ENCODE measurements at places on chromosomes 4 and X. TPM values are rescaled to one million over a fixed set of nuclear protein-coding genes. Genes with fewer than 3 reads are reported as not detected.
A peak's percentile ranks its signal among the peaks of the same experiment; 100 is the strongest.

ZCCHC18 gene
- 1.7 TPM for total RNA-seq

SYNPO2 gene
- 0.69 TPM for total RNA-seq

GRID2 gene
- 0.10 TPM for total RNA-seq

PLXNB3 gene
- 1.2 TPM for total RNA-seq

OTUD5 gene
- 27.3 TPM for total RNA-seq

CLNK gene
- not detected for total RNA-seq

FAM47A gene
- total RNA-seq: not detected

GRCh38 chrX:41148553-41148952, 63.3 kb downstream of the USP9X start:
- DNase-seq: peak; percentile 80

GRCh38 chr4:19298998-19299397, 952.7 kb upstream of the SLIT2 start:
- no peak for DNase-seq

- peak; percentile 71 for DNase-seq
Observed at GRCh38 chrX:130285069-130285620, 16.4 kb upstream of the ZNF280C start.

DNA sequence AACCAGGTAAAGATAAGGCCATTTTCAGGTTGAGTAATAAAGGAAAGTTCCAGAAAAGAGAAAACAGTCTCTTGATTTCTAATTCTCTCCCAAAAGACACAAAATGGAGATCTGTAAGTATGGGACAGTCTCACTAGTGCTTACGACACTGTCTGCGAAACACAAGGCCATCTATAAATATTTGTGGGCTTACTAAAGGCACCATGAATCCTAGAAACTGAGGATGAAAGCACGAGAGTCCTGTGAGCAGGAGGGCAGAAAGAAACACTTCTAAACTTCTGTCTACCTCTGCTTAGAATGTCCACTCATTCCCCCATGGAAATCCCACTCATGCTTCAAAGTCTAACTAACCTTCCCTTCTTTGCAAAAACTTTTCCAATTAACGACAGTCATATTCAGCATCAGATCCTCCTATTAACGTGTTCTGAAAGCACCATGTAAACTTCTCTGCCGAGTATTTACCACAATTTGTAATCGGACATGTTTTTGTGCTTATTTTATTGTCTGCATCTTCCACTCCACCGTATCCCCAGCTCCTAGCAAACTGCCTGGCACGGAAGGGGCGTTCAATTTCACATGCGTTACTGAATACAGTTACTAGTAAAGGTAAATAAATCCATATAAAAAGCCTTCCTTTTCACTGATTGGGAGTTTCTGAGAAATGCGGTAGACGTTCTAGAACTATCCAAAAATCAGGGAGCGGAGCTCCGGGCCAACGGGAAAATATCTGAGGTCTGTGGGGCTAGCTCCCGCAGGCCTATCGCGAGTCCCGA, 665 bp downstream of the PSMD10 start:
- DNase-seq: peak; percentile 51

DNA sequence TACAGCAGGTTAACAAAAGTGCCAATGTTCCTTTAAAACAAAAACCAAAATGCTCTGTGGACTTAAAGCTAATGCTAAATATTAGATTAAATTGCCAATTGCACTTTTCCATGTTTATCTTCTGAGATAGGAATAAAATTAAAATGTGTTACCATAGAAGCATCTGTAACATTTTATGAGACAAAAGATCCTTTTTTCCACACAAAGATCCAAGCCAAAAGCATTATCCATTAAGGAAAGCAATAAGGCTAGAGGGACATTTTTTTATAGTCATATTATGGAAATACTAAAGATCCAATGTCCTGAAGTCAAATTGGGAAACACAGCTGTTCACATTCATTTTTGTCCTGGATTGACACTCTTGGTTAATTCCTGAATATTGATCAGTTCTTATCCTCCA, 73.6 kb downstream of the PALLD start:
- no peak for DNase-seq

DNA sequence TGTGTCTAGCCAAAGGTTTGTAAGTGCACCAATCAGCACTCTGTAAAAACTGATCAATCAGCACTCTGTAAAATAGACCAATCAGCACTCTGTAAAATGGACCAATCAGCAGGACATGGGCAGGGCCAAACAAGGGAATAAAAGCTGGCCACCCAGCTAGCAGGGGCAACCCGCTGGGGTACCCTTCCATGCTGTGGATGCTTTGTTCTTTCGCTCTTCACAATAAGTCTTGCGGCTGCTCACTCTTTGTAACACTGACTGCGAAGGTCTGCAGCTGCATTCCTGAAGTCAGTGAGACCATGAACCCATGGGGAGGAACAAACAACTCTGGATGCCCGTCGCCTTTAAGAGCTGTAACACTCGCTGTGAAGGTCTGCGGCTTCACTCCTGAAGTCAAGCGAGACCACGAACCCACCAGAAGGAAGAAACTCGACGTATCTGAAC, 14.3 kb downstream of the HNRNPDL start:
- no peak for DNase-seq

DNA sequence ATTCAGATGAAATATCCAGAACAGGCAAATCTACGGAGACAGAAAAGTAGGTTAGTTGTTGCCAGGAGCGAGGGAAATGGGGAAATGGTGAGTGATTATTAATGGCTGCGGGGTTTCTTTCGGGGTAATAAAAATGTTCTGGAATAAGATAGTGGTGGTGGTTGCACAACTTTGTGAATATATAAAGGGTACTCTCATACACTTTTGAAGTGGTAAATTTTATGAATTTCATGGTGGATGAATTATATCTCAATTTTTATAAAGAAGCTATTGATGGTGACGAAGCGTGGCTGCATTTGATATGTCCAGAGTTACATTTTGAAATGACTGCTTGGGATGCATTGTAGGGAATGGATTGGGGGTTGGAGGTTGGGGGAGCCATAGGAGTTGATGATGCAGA, 16.3 kb downstream of the FAM47E start:
- no peak for DNase-seq

GRCh38 chr4:38610966-38611431, 53.0 kb upstream of the KLF3 start:
- DNase-seq: no peak

- no peak for DNase-seq
Observed at GRCh38 chr4:2812612-2813354, 19.9 kb downstream of the SH3BP2 start.

DNA sequence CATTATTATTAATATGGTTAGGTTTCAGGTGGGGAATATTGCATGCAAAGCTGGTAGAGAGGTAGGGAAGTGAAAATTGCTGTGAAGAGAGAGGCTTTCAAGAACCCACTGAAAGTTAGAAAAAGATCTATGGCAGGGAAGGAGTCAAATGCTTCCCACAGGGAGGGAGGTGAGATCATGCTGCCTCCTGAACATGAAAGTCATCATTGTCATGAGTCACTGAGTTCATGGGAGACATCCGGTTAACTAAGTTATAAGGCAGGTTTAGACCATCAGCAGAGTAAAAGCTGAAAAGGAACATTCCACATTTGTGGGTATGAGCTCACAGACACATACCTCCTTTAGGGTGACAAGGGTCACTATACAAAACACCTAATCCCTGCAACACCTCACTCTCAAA, 16.2 kb downstream of the GATB start:
- DNase-seq: peak; percentile 95

GRCh38 chr4:167893531-167893930, 198.8 kb upstream of the ANXA10 start:
- DNase-seq: no peak

DNA sequence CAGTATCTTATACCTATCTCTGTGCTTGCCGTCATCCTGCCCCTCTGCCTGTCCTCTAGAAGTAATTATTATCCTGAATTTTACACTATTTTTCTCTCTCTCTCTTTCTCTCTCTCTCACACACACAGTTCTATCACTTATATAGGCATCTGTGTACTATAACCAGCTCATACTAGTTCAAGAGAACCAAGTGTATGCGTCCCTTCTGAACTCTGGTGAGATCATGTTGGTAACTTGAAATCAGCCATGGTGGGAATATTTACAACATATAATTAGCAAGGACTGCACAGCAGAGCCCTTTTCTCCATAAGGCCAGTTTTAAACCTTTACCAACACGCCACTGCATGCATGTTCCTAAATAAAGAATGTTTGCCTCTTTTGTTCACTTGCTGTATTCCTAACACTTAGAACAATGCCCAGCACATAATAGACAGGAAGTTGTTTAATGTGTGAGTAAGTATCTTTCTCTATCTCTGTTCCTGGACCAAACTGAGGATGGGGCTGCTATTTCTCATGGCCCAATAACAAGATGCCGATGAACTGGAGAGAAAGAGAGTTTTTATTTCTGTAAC, 51.1 kb upstream of the IL21 start:
- DNase-seq: no peak

DNA sequence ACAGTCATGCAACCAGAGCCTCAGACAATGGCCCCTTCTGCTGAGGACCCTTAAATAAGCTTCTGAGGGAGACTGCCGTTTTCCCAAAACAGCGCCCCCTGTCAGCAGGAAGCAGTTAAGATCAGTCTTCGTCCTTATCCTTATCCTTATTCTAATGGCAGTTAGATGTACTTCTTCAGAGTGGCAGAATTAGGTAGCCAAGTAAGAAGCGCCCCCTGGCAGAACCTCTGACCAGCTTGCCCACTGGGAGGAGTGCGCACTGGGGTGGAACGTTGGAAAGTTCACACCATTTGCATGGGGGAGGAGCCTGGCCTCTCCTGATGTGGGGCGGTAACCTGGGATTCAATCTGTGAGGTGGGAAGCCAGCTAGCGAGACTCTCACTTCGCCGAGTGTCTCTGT, 133.6 kb upstream of the QRFPR start:
- no peak for DNase-seq

- peak; percentile 7 for DNase-seq
Observed at GRCh38 chr4:66972087-66972486, 573.2 kb downstream of the CENPC start.

GRCh38 chr4:142574306-142574705, 271.8 kb downstream of the INPP4B start:
- DNase-seq: no peak

GRCh38 chrX:94695910-94696309, 1021.9 kb downstream of the FAM133A start:
- no peak for DNase-seq

- no peak for DNase-seq
Observed at GRCh38 chrX:10798041-10798440, 177.7 kb upstream of the MID1 start.

DNA sequence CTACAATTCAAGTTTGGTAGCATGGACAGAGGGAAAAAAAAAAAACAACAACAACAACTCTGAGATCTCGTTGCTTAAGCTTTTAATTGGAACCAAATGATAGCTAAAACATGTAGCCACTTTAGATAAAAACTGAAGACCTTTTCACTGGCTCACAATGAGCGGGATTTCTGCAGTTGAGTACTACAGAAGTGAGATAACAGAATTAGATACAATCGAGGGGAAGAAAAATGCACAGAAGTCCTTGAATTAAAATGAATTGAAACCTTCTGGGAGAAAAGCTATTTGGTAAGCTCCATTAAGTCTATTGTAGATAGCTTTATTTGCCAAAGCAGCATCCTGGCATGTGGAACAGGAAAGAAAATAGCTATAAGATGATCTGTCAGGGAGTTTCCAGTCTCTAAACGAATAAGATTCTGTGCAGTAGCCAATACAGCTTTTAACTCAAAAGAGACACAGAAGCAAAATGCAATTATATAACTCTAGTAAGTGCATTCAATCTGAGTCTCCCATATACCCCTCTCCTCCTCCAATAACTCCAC, 248.5 kb downstream of the ENOX2 start:
- DNase-seq: no peak

DNA sequence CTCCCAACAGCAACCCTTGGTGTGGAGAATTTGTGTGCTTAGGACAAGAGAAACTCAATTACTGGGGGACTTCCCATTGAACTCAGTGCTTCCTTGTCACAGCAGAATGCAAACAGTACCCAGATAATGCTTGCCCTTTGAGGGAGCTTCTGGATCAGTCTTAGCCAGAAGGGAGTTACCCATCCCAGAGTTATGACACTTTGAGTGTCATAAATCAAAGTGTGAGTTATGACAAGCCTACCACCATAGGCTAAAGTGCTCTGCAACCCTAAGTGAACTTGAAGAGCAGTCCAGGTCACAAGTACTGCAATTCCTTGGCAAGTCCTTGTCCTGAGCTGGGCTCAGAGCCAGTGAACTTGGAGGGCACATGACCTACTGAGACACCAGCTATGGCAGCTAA, 1513.9 kb upstream of the PCDH10 start:
- DNase-seq: no peak

DNA sequence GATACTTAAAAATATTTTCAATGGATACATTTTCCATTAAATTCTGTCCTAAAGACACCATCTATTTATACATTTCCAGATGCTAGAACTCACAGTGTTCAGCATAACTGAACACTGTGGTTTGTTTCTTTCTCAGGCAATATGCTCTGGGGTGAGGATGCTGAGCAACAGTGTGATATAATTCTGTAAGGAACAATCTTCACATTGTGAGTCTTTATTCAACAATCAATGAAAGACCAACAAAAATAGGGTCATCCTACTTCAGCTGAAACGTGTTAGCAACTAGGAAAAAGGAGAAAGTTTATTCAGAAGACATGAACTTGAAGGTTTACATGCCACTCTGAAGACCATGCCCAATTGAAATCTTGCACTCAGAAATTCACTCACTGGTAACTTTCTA, 284.8 kb downstream of the UNC5C start:
- no peak for DNase-seq

GRCh38 chr4:138766332-138766731, 249.2 kb upstream of the NOCT start:
- DNase-seq: no peak

GRCh38 chr4:66300336-66300934, 630.1 kb upstream of the EPHA5 start:
- peak; percentile 9 for DNase-seq

DNA sequence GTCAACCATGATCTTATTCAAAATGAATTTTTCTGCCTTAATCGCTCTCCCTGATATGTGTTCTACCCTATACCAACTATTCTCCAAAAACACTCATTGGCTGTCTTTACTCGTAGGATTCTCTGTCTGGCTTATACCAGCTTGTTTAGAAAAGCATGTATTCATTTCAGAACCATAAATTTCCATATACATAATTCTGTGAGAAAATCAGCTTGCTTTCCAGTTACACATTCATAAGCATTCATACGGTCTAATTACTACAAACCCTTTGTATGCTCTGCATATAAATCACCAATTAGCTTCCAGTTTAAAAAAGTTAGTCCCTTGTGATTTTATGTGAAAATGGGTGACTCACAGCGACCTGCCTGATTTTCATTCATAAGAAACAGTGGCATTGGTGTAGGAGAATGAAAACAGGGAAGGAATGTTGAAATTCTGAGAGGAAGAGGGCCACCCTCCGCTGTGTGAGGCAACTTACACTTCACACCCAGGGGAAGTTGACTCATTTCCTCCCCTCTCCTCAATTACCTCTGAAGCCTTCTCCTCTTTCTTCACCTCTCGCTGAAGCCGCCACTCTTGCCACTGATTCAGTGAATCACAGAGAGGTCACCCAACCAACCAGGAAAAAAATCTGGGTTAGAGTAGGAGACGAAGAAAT, 63.3 kb downstream of the MEPE start:
- peak; percentile 92 for DNase-seq

DNA sequence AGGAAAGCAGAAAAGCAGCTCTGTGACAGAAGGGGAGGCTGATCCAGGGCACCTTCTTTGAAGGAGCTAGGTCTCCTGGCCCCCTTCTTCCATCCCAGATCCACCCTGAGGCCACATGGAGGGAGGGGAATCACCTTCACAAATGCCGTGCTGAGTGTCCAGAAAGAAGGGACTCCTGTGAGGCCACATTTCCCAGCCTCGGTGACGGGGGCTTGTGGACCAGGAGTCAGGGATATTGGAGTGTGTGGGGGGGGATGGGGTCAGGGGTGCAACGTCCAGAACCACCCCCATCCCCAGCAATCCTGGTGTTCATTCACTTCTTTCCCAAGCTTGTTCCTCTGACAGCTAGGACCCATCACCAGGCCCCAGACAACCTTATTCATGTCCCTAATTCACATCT, 4.7 kb downstream of the TIMM17B start:
- no peak for DNase-seq

Data from M059J (cell line).